ENCODE measurements at places on chromosomes 5 and 9.

GRCh38 chr9:118674942-118675341 lies 694.3 kb downstream of the BRINP1 start:
- no peak for DNase-seq

- no peak for DNase-seq
These were observed 83.9 kb downstream of the PRLR start for GRCh38 chr5:35146406-35146805.

GRCh38 chr5:16854351-16854750 lies 81.7 kb downstream of the MYO10 start:
- DNase-seq = no peak

DNA sequence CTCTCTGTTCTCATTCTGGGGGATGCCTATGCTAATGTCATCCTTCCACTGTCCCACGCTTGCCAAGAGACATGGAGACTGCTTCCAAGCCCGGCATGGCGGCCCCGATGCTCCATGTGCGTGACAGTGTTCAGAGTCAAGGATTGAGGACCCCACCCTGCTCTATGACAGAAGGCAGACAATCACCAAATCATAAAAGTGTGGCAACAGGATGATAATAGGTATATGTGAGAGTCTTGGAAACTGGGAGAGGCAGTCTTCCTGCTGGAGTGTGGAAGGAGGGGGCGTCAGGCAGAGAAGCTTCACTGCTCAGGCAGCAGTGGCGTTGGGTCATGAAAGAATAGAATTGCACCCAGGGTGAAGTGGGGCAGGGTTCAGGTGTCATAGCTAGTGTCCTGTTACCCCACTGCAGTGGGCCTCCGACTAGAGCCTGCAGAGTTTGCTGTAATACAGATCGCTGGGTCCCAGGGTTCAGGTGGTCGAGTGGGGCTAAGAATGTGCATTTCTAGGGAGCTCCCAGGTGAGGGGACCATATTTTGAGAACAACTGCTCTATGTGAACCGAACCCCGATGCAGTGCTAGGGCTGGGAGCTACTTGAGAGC lies 12.5 kb upstream of the GADD45G start:
- no peak for DNase-seq

DNA sequence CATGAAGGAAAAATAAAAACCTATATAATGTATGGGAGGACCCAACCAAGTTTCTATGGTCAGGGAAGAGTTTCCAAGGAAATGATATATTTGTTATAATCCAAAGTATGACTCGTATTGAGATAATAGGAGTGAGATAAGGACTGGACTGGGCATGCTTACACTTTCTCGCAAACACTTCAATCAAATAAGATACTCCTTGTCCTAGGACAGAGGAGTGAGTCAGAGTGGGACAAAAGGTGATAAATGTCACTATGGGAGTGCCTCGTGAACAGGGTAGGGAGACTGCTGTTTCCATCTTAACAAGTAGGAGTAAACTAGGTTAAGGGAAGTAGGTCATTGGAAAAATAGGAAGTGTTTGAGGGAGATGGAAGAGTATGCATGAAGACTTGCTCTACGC lies 47.2 kb downstream of the MACIR start:
- DNase-seq = no peak

GRCh38 chr5:128143911-128144310 lies 60.3 kb downstream of the SLC12A2 start:
- no peak for DNase-seq

DNA sequence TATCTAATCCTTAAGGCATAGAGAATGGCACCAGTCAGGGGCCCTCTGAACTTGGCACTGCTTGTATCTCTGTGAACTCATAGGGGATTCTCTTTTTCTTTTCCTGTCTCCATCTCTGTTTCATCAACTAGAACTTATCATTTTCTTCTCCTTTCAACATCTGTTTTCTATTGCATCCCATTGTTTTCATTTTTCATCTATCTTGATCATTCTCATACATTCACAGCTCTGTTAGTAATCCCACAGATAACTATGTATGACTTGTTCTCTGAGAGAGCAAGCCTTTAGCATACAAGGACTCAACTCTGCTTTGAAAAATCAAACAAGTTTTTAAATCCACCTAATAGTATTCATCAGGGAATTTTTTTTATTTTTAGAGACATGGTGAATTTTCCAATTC lies 264.3 kb downstream of the ARRDC3 start:
- DNase-seq = no peak

- DNase-seq = no peak
These were observed 2.3 kb downstream of the FAM170A start for GRCh38 chr5:119631660-119632059.

- no peak for DNase-seq
These were observed 112.4 kb upstream of the IRX2 start for GRCh38 chr5:2863675-2864433.

- DNase-seq = no peak
These were observed 111.9 kb downstream of the PDE8B start for GRCh38 chr5:77322406-77322805.

GRCh38 chr5:126471875-126472537 lies 48.8 kb downstream of the GRAMD2B start:
- DNase-seq = no peak

DNA sequence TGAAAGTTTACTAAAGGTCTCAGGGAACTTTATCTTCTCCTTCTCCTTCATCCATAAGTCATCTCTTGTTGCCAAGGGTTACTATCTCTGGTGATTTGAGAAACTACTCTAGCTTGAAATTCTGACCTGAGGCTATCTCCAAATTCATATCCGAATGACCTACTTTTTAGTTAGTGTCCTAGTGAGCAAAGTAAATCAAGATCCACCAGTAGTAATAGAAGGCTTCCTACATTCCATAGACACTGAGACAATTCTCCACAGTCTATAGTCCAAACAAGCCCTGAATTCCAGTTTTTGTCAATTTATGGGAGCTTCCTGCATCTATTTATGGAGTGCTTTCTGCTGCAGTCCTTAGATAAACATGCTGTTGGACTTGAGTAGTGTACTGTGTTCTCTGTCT lies 5.0 kb downstream of the IL7R start:
- DNase-seq = no peak

DNA sequence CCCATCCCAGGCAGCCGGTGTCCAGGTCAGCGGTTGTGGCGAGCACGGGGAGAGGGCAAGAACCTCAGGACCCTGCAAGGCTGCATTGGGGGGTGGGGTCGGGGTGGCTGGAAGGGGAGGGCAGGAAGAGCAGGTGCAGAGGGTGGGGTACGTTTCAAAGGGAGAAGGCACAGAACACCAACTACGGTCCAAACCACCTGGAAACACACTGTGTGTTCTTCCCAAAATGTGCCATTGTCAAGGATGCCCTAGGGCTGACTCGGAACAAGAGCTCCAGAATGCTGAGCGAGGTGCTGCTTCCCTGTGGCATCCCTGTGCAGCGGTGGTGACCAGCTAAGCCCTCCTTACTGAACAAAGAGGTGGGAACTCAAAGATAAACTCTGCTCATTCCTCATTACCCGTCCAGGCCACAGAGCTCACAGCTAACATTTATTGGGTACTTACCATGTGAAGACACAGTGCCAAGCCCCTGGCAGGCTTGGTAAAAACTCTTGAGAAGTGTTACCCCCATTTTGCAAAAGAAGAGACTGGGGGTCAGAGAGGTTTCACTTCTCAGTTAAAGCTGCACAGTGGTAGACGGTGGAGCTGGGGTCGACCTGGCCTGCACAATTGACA lies 153.8 kb downstream of the COL23A1 start:
- no peak for DNase-seq

DNA sequence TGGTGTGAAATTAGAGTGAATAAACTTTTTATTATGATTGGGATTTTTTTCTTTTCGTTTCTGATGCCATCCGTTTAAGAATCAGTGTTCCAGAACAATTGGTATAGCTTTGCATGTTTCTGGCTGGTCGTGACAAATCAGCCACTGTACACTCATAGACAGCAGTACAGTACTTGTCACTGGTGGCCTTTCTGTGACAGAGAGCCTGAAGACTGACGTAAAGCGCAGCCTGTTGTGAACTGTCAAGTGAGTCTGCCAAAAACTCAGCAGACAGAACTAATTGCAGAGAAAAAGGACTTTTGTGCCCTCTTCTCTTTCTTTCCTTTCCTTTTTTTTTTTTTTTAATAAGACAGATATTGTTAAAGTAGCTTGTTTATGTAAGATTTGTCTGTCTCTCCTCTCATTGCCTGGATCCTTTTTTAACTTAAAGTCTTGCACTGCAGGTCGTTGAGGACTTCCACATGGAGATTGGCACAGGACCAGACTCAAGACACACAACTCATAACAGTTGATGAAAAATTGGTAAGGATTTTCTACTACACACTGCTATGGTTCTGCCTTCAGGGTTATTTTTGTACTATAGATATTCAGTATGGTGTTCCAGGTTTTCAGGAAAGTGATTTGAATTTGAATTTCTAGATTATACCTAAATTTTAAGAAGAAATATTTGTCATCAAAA lies 42.7 kb downstream of the NDUFS4 start:
- no peak for DNase-seq

- no peak for DNase-seq
These were observed 147.9 kb downstream of the LPAR1 start for GRCh38 chr9:110890416-110890815.

DNA sequence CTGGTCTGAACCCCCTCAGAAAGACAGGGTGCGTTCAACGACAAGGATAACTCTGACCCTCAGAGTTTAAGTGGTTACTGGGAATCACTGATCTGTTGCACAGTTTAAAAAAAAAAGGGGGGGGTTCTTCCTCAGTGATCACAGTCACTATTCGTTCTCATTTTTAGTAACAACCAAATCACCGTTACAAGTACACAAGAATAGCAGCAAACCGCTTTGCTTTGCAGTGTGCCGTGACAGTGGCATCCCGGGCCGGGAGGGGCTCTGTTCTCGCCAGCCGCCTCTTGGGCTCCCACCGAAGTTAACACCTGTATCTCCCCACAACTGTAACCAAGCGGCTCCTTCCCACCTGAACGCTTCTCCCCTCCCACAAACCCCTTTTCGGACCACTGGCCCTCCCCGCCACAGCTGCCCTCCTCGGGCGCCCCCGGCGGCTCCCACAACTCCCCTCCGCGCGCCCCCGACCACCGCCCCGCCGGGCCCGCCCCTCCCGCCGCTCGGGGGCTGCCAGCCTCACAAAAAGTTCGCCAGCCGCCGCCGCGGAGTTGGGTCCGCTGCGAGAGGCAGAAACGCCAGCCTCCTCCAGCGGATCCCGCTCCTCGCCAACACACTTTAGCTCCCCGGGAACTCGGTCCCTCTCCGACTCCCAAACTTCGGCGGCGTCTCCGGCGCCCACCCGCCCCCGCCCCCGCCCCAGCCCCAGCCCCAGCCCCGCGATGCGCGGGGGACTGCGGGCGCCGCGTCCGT lies 1.2 kb downstream of the SSBP2 start:
- DNase-seq = peak; percentile 30

GRCh38 chr5:72210888-72211678 lies 103.8 kb downstream of the MAP1B start:
- DNase-seq = no peak

GRCh38 chr9:83239747-83240146 lies 176.8 kb upstream of the RASEF start:
- no peak for DNase-seq

DNA sequence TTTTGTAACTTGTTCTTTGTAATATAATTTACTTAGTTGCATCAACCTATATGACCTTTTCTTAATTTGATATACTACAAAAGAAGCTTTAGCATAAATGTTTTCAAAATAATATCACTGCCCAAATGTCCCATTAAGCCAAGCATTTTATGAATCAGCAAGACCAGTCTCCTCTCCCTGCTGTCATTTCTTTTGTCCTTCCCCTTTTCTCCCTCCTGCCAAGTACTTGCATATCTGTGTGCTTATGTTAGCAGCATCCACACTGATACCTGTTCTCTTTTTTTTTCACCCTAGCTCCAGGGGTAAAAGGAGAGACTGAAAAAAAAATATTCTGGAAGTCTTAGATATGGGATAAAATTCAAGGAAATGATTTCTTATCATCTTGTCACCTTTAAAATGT lies 69.7 kb downstream of the ZSWIM6 start:
- no peak for DNase-seq

DNA sequence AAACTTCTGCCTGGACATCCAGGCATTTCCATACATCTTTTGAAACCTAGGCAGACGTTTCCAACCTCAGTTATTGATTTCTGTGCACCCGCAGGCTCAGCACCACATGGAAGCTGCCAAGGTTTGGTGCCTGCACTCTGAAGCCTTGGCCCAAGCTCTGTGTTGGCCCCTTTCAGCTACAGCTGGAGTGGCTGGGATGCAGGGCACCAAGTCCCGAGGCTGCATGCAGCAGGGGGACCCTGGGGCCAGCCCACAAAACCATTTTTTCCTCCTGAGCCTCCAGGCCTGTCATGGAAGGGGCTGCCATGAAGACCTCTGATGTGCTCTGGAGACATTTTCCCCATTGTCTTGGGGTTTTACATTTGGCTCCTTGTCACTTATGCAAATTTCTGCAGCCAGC lies 49.9 kb downstream of the NFX1 start:
- DNase-seq = no peak

GRCh38 chr9:84315278-84315877 lies 25.2 kb downstream of the SLC28A3 start:
- peak; percentile 59 for DNase-seq

- no peak for DNase-seq
These were observed 40.5 kb upstream of the RPL26L1 start for GRCh38 chr5:172918421-172919371.

GRCh38 chr5:81789033-81789432 lies 38.1 kb upstream of the SSBP2 start:
- DNase-seq = no peak

GRCh38 chr5:79499640-79500273 lies 14.2 kb downstream of the HOMER1 start:
- DNase-seq = no peak

DNA sequence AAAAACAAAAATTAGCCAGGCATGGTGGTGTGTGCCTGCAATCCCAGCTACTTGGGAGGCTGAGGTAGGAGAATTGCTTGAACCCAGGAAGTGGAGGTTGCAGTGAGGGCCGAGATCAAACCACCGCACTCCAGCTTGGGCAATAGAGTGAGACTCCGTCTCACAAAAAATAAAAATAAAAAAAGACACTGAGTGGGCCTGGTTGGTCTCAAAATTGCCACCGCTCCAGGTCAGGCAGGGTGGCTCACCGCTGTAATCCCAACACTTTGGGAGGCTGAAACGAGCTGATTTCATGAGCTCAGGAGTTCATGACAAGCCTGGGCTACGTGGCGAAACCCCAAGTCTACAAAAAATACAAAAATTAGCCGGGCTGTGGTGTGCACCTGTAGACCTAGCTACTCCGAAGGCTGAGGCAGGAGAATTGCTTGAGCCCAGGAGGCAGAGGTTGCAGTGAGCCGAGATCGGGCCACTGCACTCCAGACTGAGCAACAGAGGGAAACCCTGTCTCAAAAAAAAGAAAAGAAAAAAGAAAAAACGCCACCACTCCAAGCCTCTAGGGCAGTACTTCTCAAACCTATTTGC lies 1.8 kb downstream of the STK10 start:
- no peak for DNase-seq

DNA sequence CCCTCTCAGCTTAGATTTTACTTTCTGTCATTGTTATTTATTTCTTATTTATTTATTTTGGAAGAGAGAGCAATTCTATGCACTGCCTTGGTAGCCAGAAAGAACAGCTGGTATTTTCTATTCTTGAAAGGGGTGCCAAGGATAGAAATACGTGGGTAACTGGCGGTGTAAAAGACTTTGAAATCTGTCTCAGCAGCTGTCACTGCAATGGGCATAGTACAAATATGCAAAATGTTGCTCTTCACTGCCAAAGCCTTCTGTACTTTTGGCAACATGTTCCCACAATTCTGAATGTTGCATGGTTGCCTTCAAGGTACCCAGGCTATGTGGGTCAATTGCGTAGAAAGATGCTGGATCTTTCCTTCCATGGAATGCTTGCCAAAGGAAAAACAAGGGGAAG lies 230.2 kb upstream of the EDIL3 start:
- DNase-seq = no peak
